ENCODE measurements at places on chromosomes 12 and 14.

DNA sequence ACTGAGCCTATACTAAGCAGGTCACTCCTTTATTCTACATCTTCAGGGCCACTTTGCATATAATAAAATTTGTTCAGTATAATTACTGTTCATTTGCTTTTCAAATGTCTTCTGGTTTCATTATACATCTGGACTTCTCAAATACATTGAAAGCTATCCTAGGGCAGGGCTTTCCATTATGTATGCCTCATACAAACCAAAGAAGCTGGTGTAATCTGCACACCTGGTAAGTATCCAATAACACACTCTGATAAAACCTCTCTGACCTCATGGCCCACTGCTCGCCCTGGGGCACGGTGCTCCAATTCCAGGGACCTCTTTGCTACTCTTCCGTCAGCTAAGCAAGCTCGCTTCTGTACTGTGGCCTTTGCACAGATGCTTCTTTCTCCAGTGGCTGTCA lies 21.9 kb upstream of the ISM2 start:
- no peak for DNase-seq

- DNase-seq: no peak
Observed at GRCh38 chr12:76432733-76433132, 84.5 kb upstream of the BBS10 start.

DNA sequence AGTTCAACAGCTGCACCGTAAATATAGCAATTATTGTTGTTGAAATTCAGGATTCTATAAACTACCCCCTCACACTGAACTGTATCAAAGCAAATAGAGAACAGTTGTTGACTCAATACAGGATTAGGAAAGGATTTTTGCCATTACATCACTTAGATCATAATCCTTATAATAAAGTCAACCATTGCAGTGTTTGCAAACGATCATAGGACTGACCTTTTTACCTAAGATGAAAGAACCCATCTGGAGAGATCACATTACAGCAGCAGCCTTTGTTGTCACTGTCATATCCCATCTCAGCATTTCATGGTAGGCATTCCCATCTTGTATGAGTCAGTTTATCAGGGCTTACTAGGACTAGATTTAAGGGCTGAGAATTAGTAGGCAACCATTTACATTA lies 96.1 kb downstream of the IPO8 start:
- no peak for DNase-seq

- no peak for DNase-seq
Observed at GRCh38 chr12:126558810-126559209, 1493.6 kb downstream of the AACS start.

GRCh38 chr14:103108749-103109207 lies 14.3 kb downstream of the EXOC3L4 start:
- DNase-seq: no peak

DNA sequence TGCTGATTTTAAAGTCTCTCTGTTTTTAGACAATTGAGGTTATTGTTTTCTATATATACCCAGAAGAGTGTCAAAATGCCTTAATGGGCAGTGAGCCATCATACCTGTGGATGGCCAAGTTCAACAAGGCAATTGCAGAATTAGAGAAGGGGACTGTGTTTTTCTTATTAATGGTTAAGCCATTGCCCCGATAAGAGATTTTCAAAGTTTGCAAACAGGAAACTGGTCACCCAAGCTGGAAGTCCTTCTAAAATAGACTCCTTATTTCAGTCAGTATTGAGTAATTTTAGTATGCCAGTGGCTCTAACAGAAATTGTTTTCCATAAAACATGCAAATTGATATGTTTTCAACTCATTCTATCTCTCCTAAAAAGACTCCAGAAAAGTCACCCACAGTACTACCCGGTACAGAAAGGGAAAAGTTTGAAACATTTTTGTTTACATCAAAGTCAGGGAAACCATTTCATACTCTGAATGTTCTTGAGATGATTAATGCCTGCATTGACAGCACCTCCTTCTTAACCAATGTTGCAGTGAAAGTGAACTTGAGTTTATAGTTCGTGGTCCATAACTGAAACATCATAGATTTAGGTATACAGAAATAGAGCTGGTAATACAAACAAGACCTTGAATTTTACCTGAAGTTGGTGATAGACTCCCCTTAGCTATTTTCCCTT lies 191.1 kb downstream of the TMX1 start:
- DNase-seq: peak; percentile 56

GRCh38 chr12:116015525-116015924 lies 262.0 kb downstream of the MED13L start:
- peak; percentile 53 for DNase-seq
